ENCODE measurements at places on chromosomes 3 and 15.

- DNase-seq = no peak
Measured at GRCh38 chr3:10882851-10883250, 66.8 kb downstream of the SLC6A11 start.

GRCh38 chr3:29711255-29711771 lies 430.4 kb downstream of the RBMS3 start:
- DNase-seq = no peak

GRCh38 chr3:45135959-45136358 lies 10.2 kb downstream of the CDCP1 start:
- DNase-seq = no peak

DNA sequence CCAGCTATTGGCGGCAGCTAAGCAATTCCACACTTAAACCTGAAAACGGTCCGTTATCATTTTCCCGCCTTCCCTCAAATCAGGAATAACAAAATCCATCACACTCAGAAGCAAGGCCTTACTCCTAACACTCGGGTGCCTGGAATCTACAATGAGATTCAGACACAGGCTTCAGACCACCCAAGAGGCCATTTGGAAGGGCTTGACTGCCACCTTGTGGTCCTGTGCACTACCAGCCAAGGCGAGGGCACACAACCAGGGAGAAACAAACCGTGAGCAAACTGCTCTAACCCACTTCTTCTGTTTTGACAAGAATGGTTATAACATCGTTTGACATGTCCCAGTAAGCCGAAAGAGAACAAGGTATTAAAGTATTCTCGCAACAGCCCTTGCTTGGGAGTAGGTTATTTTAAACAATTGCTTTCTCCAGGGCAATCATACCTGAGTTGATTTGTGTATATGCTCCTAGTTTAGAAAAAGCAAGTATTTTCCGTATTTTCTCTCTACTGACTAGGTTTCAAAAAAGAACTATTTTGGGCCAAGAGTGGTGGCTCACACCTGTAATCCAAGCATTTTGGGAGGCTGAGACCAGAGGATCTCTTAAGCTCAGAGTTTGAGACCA lies 40.1 kb upstream of the TAFA4 start:
- peak; percentile 72 for DNase-seq

GRCh38 chr3:55189359-55189801 lies 261.5 kb upstream of the LRTM1 start:
- DNase-seq = peak; percentile 98

GRCh38 chr15:101502572-101503295 lies 13.2 kb upstream of the PCSK6 start:
- no peak for DNase-seq

- DNase-seq = no peak
Measured at GRCh38 chr3:110710156-110710555, 361.5 kb upstream of the NECTIN3 start.

DNA sequence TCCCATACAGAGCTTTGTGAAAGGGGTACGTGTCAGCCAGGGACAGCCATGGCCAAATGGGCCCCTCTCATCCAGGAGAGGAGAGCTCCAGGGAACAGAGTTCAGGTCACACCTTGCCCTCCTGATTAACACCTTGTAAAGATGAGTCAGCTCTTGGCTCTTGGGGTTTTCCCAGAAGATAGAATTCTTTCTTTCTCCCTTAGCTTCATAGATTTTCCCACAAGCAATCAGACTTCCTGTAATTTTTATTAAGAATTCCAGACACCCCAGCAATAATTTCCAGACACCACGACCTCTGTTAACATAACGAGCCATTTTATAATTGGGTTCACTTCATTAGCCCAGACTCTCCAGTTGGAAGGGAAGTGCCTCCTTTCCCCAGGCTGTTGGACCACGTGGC lies 86.4 kb downstream of the LRTM1 start:
- DNase-seq = no peak

DNA sequence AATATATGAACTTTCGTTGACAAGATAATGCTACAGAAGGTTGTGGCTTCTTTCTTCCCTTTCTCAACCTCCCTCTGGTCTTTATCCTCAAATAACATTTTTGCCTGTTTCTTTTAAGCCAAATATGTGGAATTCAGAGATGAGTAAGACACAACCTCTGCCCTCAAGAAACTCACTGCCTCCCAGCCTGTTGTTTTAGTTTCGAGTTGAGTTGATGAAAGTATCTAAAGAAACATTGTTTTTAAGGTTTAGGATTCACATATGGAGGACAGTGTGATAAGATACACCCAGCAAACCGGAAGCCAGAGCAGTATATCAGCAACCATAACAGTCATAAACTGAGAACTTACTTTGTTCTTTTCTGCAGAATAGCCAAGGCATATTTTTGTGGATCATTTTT lies 218.6 kb downstream of the THSD4 start:
- DNase-seq = peak; percentile 74

DNA sequence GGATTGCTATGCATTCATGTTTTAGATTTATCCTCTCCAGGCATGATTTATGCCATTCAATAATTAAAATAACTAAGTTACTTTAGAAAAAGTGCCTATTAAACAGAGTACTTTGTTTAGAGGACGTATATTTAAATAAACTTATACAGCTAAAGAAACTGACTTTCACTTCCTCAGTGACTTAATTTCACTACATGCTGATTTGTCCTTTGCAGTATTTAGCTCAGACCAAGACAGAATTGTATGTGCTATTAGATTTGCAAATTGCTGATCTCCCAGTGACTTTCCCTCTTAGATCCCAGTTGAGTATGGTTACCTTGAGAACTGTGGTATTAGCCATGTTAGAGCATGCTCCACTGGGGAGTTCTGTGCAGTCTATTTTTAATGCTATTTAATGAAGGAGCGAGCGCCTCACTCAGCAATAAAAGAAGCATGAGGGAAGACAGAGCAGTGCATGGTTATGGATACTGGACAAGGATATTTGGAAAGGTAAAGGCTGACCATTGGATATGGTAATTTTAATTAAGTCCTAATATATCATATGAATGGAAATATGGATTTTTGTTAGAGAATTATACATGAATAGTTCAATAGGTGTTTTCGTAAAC lies 2.7 kb downstream of the ARPP21 start:
- DNase-seq = no peak

- no peak for DNase-seq
Measured at GRCh38 chr3:14608298-14608697, 43.3 kb upstream of the CCDC174 start.

GRCh38 chr3:170631755-170632488 lies 46.0 kb upstream of the SLC7A14 start:
- DNase-seq = no peak

DNA sequence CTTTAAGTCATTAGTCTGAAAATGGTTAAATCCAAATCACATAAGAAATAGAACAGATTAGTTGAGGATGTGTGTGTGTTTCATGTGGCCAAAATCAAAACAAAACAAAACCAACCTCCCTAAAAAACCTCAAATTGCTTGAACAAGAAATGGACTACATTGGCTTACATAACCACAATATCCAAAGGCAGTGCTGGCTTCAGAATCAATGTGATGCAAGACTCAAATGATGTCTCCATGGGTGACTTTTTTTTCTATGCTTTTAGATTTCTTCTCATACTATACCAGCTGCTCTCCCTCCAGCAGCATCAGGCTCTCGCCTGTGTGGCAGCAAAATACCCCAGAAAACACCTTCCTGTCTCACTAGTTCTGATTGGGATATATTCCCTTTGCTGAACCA lies 36.0 kb upstream of the CMTM8 start:
- DNase-seq = no peak

DNA sequence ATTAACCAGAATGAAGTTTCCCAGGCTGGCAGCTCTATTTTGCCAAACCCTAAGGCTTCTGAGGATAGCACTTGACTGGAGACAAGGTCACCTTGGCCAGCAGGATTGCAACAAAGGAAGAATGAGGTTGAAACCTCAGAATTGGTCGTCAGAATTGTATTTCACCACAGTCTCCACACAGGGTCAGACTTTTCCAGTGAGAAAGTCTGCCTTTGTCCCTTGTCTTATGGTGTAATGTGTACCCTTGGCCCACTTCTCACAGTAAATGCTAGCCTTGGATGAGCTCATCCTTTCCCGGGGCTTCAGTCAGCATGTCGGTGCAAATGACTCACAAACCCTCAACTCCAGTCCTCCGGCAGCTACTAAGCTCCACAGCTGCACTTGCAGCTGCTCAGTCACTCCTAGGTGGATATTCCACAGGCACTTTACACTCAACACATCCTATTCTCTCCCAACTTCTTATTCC lies 19.7 kb downstream of the SSR3 start:
- DNase-seq = peak; percentile 97

- no peak for DNase-seq
Measured at GRCh38 chr3:187002915-187003314, 72.6 kb downstream of the ST6GAL1 start.

DNA sequence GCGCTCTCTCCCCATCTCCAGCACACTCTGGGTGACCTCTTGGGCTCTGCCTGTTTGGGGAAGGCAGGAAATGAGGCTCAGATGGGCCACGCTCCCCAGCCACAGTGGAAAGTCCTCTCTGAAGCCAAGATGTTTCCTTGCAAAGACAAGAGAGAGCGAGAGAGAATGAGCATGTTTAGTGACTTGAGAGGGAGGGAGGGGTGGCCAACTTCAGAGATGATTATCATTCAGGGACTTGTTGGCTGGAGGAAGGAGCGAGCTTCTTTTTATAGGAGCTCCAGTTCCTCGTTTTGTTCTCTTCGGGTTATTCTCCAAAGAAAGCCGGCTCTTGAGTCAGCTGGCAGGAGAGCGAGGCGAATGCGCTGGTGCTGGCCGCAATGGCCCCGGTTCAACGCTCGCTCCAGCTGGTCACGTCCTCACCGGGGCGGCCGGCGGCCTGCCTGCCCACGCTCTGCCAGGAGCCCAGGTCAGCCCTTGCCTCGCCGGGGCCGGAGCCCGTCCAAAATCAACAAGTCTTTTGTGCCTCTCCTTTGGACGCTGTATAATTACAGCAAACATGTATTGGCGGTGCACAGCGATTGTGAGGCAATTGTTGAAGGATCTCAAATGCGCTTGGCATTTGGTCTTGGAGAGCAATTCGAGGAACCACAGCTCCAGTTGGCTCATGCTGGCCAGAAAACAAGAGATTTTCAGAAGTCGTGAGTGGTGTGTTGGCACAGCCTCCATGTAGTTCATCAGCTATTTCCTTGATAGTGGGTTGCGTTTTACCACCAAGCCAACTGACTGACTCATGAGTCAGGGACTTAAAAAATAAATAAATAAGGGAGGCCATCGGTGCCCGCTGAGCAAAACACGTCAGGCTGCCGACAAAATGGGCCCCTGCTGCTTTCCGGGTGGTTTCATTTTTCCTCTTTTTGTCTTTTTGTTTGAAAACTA lies 288.6 kb downstream of the UACA start:
- peak; percentile 94 for DNase-seq

- DNase-seq = peak; percentile 70
Measured at GRCh38 chr15:80970018-80970657, 19.5 kb downstream of the MESD start.

- no peak for DNase-seq
Measured at GRCh38 chr15:65208647-65209046, 2.6 kb downstream of the CILP start.

GRCh38 chr3:71160785-71161546 lies 422.6 kb downstream of the FOXP1 start:
- DNase-seq = no peak

DNA sequence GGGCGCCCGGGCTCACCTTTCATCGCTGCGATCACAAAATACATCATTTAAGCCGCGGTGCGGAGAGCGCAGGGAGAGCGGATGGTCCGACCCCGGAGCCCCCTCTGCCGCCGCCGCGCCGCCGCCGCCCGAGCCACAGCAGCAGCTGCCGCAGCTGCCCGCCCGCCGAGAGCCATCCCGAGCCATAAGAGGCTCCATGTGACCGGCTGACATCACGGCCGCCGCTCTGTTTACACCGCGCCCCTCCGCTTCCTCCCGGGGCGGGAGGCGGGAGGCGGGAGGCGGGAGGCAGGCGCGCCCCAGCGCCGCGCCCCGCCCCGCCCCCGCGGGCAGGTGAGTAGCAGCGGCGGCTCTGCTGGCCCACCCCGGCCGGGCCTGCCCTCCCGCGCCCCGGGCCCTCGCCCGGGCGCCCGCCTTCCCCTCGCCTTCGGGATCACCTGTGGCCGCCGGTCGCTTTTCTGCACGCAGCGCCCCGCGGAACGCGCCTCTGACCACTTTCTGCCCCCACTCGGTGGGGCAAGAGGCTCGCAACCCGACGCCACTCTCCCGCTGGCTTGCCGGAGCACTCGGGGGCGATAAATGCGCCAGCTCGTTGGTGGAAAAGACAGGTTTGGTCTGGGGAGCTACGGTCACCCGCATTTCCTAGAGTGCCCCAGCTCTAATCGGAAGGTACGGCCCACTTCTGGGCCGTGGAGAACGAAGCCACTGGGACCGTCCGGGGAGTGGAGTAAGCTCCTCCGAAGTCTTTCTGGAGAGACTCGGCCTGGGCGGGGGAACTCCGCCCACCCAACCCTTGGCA lies 113.6 kb upstream of the ICE2 start:
- DNase-seq = peak; percentile 81

GRCh38 chr15:76974456-76975036 lies 20.4 kb upstream of the PSTPIP1 start:
- DNase-seq = no peak

- no peak for DNase-seq
Measured at GRCh38 chr15:36585774-36586173, 6.3 kb downstream of the CDIN1 start.

DNA sequence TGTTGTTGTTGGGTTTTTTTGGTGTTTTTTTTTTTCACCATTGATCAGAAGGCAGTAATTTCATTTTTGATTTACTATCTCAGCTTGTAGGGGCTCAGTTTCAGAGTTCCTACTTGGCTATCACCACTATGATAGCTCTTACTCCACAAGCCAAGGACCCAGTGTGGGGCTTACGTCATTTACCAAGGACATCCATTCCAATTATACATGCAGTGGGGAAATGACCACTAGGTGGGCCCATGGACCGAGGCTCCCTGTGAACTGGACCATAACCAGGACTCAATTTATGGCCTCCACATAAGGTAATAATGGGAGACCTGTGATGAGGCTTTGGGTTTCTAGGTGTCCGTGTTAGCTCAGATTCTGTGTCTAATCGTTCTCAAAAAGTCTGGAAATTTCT lies 67.5 kb upstream of the CACNA1D start:
- no peak for DNase-seq

DNA sequence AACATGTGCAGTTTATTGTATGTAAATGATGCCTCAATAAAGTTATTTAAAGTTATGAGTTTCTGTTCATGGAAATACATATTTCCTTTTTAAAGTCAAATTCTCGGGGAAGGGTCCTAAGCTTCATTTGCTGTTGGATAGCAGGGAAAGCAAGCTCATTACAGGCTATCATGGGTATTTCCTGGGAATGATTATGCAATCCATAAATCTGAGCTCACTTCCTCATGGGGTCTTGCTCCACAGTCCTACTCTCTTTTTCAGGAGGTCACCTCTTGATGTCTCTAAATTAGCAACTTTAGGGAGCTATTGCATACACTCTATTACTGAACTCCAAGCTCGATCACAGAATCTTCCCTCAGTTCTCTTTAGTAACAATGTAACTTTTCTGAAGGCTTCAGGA lies 69.9 kb upstream of the TP63 start:
- no peak for DNase-seq

DNA sequence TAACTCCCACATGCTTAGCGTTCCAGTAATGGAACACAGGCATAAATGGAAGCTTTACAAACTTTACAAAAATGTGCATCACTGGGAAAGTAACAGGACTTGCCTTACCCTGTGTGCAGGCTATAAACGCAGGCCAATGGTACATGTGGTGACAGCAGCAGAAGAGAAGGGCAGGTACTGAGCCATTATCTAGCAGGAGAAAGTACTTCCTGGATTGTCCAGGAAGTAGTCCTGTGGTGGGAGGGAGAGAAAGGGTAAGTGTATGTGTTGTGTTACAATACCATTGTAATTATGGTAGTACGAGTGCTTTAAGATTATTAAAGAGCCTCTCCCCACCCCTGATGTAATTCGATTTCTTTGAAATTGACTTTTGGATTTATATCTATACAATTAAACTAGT lies 5.3 kb downstream of the ATP1B3 start:
- no peak for DNase-seq

- DNase-seq = no peak
Measured at GRCh38 chr3:168070919-168071318, 24.8 kb downstream of the GOLIM4 start.

All from fibroblast of skin of scalp (primary cell).